EL (cell line): ENCODE measurements at places on chromosomes 5 and 9.
A peak's percentile ranks its signal among the peaks of the same experiment; 100 is the strongest.

GRCh38 chr9:125485471-125486151 is 221.4 kb downstream of the MAPKAP1 start:
- no peak for DNase-seq

- no peak for DNase-seq
Measured at GRCh38 chr5:123783421-123783820, 271.4 kb downstream of the CSNK1G3 start.

DNA sequence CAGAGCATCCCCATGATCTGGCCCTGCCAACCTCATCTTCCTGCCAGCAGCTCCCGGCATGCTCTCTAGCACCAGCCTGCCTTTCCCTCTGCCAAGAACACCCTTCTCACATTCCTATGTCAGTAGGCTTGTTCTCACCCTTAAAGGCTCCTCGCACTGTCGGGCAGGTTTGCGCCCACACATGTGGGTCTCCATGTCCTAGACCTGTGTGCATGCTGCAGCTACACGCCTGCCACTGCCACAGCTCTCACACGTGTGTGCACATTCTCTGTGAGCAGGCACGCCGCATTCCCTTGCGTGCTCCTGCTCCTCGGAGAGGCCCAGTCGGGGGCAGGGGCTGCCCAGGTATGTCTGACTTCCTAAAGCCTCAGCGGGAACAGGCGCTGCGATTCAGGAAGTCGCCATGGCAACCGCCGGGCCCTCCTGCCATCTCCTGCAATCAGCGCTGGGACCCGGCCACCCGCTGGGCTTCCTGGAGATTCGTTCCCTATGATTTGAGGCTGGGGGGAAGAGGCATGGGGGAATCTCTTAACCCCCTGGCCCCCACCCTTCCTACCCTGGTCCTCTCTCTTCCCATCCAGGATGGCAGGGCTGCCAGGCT is 28.1 kb downstream of the NDUFA8 start:
- no peak for DNase-seq

- no peak for DNase-seq
Measured at GRCh38 chr9:27429436-27429835, 94.7 kb upstream of the IFNK start.

- no peak for DNase-seq
Measured at GRCh38 chr9:8365466-8366160, 566.0 kb upstream of the DMAC1 start.

GRCh38 chr5:58335518-58335917 is 124.4 kb downstream of the PLK2 start:
- peak; percentile 10 for DNase-seq

- DNase-seq = peak; percentile 16
Measured at GRCh38 chr9:80615964-80616363, 1044.2 kb downstream of the TLE4 start.

- no peak for DNase-seq
Measured at GRCh38 chr9:27766073-27766835, 193.0 kb upstream of the C9orf72 start.

GRCh38 chr9:71254592-71255277 is 133.3 kb upstream of the TRPM3 start:
- no peak for DNase-seq

GRCh38 chr9:108755979-108756378 is 99.8 kb downstream of the ACTL7B start:
- no peak for DNase-seq

DNA sequence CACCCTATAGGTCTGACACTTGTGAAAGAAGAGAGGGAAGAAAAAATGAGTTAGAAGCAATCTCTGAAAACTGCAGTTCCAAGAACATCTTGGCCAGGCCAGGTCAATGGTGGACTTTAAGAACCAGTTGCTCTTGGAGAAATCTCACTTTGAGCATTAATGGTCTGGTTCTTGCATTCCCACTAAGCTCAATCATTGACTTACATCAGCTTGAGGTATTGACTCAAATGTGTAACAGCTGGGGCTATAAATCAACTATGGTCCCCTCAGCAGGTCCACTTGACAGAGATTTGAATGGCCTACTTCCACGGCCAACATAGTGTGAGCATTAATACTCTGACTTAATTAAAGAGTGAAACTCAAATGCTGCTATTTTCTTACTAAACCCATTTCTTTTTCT is 357.8 kb upstream of the RGMB start:
- DNase-seq = peak; percentile 47

DNA sequence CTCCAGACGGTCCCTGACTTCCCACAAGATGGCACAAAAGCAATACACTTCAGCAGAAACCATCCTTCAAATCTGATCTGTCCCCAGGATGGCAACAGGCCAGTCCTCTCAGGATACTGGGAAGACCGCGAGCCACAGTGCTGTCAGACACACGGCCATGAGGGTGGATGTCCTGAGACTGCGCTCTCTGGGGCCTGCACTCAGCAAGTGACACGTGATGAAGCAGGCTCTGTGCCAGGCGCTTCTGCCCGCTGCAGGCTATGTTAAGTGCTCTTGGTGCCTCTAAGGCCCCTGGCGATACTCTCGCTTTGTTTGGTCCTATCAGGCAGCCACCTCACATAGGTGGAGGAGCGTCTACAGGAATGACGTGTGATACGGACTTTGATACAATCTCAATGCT is 7.1 kb downstream of the BRD9 start:
- DNase-seq = no peak

- peak; percentile 14 for DNase-seq
Measured at GRCh38 chr9:69535911-69536310, 136.3 kb downstream of the APBA1 start.

DNA sequence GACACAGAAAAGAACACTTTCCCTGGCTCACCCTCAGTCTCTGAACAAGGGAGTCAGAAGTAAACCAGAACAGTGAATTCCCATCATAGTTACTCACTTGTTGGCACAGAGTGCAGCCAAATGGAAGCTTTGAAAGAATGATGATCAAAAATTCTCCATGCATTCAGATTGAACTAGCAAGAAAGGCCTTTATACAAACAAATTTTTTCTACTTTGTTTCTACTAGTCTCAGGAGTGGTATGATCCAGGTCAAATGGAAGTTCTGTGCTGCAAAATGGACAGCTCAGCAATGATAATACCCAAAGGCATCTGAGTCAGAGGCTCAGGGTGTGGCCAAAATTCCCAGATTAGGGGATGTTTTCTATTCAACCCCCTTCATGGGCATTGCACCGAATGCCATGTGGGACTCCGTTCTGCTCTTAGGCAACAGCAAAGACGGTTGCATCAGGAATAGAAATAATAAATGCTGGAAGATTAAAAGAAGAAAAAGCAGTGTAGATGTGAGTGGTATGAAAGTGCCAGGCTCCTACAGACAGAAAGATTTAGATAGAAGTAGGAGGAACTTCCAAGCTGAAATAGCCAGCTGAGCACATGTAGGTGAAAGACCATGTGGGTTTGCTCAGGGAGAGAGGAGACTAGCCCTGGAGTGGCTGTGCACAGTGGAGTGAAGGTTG is 24.0 kb upstream of the ASPN start:
- peak; percentile 95 for DNase-seq

DNA sequence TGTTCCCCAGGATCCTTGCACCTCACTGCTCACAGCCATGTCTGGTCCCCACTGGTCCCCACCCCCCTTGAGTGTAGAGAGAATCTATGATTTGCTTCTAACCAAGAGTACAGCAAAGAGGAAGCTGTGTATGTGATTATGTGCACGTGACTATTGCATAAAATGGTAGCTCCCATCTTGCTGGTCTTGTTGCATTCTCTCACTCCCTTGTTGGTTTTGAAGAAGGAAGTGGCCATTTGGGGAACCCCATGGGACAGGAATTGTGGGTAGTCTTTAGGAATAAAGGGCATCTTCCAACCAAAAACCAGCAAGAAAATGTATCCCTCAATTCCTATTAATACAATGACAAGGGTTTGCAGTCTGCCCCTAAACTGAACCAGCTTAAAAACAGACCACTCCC is 5.2 kb upstream of the FCN2 start:
- DNase-seq = no peak

GRCh38 chr5:84614906-84615305 is 230.2 kb upstream of the EDIL3 start:
- DNase-seq = no peak

- DNase-seq = no peak
Measured at GRCh38 chr5:89471541-89471940, 588.6 kb upstream of the MEF2C start.

- DNase-seq = no peak
Measured at GRCh38 chr9:72362118-72362531, 2.9 kb downstream of the ZFAND5 start.

GRCh38 chr9:15531380-15531779 is 20.6 kb upstream of the PSIP1 start:
- no peak for DNase-seq

DNA sequence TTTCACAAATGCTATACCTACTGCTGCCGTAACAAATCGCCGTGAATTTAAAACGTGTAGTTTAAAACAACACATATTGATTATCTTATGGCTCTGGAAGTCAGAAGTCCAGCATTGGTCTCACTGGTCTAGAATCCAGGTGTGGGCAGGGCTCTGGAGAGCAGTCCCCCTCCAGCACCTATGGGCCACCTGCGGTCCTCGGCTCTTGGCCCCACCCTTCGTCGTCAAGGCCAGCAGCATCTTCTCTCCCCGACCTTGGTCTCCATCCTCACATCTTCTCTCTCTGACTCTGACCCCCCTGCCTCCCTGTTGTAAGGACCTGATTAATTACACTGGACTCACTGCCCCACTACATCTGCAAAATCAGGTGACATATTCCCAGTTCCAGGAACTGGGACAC is 106.4 kb upstream of the COL5A1 start:
- DNase-seq = no peak
